Stimulated activated CD8-positive, alpha-beta memory T cell treated with anti-CD3 and anti-CD28 coated beads, Interleukin-4, amount 100 ng/mL, for 1 hour (primary cell): ENCODE measurements at places on chromosomes 4 and X.

GRCh38 chr4:48093991-48094416 lies 40.0 kb downstream of the TXK start:
- DNase-seq: no peak

GRCh38 chrX:63664083-63664482 lies 120.9 kb downstream of the ARHGEF9 start:
- no peak for DNase-seq

DNA sequence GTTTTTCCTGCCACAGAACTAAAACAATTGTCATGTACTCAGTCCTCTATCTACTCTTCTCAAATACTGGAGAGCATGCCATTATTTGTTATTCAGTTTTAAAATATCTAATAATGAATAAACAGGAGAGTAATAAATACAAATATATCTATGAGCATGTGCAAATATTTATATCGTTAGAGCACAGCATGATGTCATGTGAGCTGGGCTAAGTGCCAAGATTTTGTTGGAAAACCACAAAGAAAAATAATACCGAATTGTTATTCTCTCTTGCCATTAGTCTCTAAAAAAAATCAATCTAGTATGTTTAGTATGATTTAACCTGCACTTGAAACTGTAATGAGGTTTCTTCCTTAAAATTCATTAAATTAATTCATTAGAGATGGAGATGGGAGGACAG lies 97.3 kb downstream of the DDX60 start:
- DNase-seq: no peak

GRCh38 chr4:152374153-152374552 lies 161.7 kb downstream of the FBXW7 start:
- DNase-seq: no peak

- no peak for DNase-seq
Measured at GRCh38 chr4:152454398-152455011, 81.4 kb downstream of the FBXW7 start.

DNA sequence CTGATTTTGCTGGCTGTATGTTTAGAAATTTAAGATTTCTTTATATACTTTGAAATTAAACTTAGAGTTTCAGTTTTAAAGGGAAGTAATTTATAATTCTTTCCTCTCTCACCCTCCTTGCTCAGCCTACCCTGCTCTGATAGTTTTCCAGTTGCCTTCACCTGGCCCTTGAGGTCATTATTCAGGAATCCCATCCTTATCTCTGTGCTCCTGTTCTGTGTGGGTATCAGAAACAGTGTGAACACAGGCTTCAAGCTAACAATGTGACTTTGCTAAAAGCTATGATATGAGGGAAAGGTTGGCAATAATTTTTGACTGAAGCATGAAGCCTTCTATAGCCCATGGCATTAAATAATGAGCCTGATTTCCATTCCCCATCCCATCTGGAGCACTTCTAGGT lies 128.1 kb downstream of the MID1 start:
- no peak for DNase-seq

DNA sequence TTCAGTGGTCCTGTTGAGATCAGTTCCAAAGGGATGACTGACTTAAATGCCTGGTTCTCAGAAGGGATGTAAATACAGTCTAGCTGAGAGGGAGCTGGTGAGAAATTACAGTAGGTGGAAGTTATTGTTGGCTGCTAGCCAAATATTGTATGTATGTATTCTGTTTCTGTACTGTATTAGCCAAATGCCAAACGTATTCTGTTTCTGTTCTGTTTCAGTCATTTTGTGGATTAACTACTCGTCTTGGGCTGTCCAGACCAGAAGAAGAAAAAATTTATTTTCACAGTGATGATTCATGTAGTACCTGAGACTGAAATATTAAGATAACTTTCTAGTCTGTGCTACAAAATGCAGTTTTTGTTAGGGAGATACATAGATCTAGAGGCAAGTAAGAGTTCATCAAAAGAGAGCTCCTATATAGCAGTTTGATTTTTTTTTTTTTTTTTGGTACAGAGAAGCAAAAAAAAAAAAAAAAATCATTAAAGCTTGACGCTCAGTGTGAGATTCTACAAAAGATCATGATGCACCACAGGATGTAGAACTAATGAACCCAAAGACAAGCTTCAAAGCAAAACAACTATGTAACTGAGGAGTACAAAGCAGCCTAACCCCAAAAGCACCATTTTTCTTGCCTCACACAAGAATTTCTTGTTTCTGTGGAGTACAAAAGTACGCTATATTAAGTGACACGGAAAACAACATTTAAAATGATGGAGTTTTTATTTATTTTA lies 54.8 kb downstream of the CASP6 start:
- DNase-seq: no peak

DNA sequence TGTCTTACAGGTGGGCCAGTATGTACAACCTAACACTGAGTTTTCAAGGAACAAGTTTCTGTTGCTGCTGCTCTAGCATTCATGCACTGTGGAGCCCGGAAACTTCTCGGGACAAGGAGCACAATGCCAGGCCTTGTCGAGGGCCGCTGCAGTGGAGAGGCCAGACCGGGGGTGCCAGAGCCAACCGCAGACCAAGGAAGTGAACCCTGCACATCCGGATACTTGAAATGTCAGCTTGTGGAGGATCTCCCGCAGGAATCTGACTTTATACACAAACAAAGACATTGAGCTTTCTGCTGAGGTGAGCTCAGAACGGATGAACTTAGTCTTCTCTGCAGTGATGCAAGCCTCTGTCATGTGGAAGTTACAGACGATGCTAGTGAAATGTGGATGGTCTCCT lies 99.5 kb downstream of the ZNF827 start:
- no peak for DNase-seq

DNA sequence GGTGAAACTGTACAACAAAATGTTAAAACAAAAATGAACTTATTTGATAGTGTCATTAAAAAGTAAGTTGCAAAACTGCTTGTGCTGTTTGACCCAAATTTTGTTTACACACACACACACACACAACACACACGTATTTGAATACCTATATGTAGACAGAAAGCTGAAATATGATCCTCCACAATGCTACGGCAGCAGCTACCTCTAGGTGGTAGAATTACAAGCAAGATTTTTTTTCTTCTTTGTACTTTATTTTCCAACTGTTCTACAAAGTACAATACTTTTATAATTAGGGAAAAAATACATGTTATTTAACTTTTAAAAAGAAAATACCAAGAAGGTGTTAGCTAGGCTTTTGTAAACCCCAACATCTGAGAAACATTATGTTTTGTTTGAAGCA lies 1.2 kb downstream of the CYTL1 start:
- no peak for DNase-seq

- DNase-seq: no peak
Measured at GRCh38 chr4:152045807-152046571, 285.2 kb upstream of the GATB start.

- DNase-seq: no peak
Measured at GRCh38 chr4:189374176-189374575, 566.5 kb upstream of the FRG1 start.

DNA sequence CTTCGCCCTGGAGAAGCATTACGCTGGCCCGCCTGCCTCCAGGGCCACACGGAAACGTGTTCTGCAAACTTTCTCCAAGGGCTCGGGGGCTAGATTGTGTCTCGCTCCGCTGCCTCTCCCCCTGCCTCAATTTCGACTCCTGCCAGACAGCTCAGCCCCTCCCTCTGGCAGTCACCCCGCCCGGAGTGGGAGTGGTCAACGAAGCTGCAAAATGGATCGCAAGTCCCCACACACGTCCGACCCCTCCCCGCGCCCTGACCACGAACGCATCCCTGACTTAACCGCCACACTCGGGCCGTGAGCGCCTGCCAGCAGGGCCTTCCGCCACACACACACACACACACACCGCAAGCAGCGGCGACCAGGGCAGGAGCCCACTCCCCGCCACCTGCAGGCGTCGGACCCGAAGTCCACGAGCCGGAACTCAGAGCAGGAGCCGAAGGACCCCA lies 47.0 kb upstream of the NKAP start:
- DNase-seq: no peak

DNA sequence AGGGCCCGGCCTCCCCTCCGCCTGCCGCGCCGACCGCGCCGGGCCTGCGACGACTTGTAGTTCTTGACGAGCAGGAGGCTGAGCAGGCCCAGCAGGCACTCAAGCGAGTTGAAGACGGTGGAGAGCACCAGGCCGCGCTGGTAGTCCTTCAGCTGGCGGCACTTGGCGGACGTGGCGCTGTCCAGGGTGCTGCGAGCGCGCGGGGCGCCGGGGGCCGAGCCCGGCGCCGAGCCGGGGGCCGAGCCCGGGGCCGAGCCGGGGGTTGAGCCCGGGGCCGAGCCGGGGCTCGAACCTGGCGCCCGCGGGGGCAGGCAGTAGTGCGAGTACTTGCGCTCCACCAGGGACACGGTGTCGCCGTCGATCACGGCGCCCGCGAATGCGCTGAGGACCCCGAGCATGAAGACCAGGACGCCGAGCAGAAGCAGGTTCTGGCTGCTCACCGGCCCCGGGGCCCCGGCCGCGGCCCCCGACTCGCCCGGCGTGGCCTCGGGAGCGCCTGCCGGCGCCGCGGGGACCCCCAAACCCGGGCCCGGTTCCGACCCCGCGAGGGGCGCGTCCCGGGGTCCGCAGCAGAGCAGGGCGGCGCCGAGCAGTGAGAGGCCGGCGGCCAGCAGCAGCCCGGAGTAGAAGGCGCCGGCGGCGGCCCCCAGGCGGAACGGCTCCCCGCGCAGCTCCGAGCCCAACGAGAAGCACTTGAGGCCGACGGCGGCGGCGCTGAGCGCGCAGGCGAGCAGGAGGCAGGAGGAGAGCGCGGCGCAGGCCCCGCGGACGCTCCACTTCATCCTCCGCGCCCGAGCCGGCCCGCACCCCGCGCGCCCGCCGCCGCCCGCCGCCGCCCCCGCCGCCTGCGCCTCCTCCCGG lies 584 bp downstream of the TMEM271 start:
- no peak for DNase-seq

DNA sequence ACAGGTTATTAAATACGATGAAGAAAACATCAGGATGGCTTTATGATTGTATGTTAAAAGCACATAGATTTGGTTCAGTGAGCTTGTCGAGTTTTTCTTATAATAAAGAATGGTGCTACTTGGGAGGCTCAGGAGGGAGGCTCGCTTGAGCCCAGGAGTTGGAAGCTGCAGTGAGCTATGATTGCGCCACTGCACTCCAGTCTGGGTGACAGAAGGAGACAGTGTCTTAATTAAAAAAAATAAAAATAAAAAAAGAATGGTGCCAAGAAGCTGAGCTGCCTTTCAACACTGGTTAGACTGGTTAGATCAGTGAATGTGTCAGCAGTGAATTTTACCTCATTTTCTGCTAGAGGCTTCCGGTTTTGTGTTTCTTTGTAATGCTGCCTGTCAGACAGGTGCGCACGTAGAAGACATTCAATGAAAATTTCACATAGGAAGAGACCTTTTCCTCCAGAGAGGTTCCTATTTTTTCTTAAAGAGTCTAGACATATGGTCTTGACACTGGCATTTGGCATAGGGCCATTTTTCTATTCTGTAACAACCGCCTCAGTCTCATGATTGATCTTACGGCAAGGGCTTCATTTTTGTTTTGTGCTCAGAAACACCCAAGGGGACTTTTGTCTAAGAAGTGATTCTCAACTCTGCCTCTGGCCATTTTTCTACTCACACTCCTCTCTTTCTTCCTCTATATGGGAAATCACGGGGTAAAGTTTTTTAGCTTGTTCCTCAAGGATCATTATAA lies 15.0 kb upstream of the ARSF start:
- DNase-seq: no peak

- no peak for DNase-seq
Measured at GRCh38 chr4:108149588-108150380, 18.9 kb downstream of the LEF1 start.

DNA sequence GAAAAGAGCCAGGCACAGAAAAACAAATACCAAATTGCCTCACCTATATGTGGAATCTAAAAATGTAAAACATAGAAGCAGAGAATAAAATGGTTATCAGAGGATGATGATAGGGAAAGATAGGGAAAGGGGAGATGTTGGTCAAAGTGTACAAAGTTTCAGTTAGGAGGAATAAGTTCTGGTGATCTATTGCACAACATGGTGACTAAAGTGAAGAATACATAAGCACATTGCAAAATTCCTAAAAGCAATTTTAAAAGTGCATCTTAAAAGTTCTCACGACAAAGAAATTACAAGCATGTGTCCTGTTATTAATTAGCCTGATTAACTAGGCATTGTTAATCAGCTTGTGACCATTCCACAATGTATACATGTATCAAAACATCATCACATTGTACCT lies 136.0 kb downstream of the GABRG1 start:
- DNase-seq: no peak

DNA sequence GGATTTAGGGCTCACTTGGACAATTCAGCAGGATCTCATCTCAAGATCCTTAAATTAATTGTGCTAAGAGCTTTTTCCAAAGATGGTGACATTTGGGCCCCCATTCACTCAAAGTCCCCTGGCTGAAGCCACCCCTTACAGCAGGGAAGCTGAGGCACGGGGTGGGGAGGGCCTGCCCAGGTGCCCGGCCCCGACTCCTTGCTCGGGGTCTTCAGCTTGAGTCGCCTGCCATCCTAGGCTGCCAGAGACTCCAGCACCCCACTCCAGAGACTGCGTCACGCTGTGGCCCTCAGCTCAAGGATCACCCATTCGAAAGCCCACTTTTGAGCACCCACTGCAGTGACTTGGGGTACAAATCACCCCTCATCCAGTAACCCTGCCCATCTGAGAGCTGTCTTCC lies 39.2 kb upstream of the GPR78 start:
- DNase-seq: no peak

DNA sequence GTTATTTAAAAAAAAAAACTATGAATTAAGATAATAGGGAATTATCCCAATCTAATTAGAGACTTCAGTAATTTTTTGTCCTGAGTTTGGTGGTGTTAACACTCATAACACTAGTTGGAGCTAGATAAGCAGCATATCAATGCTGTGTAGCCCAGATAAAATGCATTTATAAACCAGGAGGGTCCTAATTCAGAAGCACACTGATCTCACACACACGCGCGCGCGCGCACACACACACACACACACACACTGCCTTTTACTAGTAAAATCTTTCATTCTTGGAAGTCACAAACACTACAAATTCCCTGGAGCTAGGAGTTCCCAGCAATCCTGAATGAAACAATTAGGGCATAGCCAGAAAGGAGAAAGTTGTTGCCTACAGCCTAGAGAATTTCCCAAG lies 3.2 kb downstream of the UNC5C start:
- DNase-seq: no peak

DNA sequence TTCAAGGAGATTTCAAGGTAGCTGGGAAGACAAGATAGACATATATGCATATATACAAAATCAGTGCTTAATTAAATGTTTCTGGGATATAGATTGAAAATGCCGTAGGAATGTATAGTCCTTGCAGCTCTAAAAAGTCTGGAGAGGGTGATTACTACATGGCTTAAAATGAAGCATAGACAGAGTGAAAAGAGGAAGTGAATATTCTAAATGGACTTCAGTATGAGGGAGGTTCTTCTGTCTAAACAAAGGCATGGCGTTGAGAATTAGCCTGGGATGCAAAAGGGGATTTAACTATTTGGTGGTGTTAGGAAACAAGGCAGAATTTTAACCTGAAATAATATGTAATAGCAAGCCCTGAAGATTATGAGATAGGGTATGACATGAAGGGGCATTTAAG lies 141.5 kb upstream of the FRMPD4 start:
- no peak for DNase-seq

GRCh38 chrX:73850124-73851013 lies 287.4 kb downstream of the CHIC1 start:
- no peak for DNase-seq
